ENCODE measurements at places on chromosomes 12 and 14. TPM values are rescaled to one million over a fixed set of nuclear protein-coding genes. Genes with fewer than 3 reads are reported as not detected.

GRCh38 chr12:17992002-17992656, 97.9 kb downstream of the RERGL start:
- DNase-seq = no peak

DNA sequence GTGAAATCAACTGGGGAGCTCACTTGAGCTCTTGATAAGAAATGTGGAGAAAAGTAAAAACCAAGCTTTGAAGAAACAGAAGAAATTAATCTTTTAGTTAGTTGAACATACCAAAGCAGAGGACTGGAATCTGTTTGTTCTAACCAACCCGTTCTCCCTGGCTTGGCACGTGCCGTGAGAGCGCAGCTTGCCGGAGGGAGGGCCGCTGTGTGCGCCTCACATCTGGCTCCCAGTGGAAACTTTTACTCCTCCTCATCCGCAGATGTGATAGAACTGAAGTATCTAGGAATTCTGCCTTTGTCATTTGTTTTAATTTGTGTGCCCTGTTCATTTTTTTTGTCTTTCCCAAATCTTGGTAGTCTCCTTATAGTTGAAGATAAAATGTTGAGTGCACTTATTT, 64.9 kb downstream of the DDX51 start:
- no peak for DNase-seq

DNA sequence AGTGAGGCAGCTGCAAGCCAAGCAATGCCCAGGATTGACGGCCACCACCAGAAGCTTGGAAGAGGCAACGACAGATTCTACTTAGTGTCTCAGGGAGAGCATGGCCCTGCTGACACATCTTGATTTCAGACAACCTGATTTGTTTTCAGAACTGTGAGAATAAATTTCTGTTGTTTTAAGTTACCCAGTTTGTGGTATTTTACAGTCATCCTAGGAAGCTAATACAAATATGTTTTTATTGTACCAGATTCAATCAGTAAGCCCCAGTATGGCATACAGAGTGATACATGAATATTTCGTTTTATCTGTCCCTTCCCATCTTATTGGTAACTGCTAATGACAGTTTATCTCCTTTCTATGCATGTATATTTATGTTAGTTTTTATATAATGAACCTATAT, 62.3 kb downstream of the SAMD4A start:
- no peak for DNase-seq

DNA sequence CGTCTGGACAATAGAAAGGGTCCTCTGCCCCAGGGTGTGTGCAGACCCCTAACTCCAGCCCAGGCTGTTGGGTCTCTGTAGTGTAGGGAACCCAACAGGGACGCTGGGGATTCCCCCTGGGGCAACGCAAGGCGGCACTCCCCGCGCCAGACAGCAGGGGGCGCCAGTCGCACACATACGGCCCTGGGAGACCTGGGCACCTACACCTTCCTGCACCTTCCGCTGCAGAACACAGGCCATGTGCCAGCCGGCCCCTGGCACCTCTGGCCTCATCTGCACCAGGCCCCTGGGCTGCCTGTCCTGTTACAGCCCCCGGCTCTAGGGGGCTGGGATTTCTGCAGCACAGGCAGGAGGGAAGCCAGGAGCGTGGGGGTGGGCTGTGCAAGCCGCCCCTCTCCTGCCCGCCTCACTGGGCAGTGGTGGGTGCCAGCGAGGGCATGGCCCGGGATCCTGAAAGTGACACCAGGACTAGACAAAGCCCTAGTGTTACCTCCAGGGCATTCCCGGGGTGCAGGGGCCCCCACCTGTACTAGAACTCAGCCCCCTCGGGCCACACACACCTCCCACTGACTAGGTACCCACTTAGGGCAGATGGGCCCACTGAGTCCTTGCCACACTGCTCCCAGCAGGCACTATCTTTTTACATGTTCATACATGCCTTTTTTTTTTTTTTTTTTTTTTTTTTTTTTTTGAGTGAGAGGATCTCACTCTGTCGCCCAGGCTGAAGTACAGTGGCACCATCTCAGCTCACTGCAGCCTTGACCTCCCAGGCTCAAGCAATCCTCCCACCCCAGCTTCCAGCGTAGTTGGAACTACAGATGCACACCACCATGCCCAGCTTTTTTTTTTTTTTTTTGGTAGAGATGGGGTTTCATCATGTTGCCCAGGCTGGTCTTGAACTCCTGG, 37.5 kb downstream of the CCNK start:
- DNase-seq = peak; percentile 83

DNA sequence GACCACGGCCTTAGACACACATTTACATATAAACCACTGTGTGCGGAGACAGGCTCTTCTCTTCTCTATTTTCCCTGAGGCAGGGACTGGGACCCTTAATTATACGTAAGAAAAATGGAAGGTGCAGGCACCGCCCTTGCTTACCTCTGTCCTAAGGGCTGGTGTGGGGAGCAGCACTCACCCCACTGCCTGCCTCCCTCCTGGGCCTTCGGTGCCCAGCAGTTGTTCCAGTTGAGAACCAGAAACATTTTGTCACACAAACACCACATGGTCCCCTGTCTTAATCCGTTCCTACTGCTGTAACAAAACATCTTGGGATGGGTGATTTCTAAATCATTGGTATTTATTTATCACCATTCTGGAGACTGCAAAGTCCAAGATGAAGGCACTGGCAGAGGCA, 192.7 kb upstream of the DIO3 start:
- no peak for DNase-seq

DNA sequence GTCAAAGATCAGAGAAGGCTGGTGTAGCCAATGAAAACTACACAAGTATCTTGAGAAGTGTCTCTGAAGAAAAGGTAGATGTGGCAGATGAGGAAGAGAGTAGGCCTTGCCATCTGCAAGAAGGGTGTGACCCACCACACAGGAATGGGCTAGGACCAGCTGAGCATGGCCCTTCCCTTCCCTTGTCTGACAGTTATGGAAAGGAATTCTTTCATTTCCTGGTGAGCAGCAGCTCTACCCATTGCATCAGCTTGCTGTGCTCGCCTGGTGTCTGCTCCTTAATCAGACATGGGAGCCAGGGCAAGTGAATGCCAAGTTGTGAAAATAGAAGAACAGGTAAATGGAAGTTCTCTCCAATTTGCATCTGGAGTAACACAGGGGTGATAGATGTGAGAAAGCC, 145.2 kb upstream of the KRR1 start:
- no peak for DNase-seq

DNA sequence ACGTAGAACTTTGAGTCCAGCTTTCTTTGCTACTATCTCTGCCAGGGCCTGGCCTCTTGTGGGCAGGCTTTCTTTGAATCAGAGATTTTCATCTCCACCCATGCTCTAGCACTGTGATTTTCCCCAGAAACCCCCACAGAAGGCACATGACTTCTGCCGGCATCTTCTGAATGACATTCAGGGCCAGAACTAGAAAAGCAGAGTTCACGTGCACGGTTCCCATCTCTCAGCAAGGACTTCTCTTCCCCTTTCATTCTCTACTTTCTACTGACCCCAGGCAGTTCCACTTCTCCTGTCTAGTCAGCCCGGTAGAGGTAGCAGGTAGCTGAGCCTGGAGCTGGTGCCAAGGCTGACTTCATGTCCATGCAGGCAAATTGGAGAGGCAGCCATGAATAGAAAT, 26.9 kb downstream of the BATF start:
- DNase-seq = no peak

- no peak for DNase-seq
Observed at GRCh38 chr12:3102771-3103410, 25.7 kb downstream of the TSPAN9 start.

DNA sequence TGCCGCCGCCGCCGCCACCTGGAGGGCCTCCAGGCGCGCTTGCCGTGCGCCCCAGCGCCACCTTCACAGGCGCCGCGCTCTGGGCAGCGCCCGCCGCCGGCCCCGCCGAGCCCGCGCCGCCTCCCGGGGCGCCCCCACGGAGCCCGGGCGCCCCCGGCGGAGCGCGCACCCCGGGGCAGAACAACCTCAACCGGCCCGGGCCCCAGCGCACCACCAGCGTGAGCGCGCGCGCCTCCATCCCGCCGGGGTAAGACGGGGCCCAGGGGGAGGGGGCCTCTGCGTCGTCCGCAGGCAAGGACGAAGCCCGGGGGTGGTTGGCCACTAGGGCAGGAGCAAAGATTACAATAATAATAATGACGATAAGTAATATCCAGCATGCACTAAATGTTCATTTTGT, 21.3 kb downstream of the DTX1 start:
- DNase-seq = no peak

Gene CSRP2
- total RNA-seq = 41.7 TPM

Gene SYNDIG1L
- total RNA-seq = 0.18 TPM

DNA sequence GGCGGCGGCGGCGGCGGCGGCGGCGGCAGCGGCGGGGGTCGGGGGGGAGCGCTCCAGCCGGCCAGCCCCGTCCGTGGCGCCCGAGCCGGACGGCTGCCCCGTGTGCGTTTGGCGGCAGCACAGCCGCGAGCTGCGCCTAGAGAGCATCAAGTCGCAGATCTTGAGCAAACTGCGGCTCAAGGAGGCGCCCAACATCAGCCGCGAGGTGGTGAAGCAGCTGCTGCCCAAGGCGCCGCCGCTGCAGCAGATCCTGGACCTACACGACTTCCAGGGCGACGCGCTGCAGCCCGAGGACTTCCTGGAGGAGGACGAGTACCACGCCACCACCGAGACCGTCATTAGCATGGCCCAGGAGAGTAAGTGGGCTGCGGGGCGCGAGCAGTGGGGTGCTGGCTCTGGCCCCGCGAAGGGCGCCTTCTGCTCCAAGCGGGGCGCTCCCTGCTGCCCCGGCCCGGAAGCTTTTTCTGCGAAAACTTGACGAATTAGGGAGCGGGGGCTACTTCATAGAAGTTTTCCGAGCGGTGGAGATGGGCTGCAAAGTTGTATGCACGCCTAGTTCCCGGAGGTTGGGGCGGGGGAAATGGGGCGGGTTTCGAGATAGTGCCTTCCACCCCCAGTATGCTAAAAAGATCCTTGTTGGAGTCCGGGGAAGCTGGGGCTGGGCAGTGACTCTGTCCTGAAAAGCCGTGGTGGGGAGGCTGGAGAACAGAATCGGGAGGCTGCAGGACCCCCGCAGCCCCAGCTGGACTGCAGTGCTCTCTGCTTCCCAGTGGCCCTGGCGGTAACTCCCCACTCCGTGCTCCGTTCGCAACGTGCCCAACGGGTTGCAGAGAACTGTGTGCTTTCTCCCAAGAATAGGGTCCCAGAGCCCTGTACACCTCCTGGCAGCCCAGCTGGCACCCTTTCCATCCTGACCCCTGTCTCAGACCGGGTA, 751 bp downstream of the GDF11 start:
- DNase-seq = no peak

DNA sequence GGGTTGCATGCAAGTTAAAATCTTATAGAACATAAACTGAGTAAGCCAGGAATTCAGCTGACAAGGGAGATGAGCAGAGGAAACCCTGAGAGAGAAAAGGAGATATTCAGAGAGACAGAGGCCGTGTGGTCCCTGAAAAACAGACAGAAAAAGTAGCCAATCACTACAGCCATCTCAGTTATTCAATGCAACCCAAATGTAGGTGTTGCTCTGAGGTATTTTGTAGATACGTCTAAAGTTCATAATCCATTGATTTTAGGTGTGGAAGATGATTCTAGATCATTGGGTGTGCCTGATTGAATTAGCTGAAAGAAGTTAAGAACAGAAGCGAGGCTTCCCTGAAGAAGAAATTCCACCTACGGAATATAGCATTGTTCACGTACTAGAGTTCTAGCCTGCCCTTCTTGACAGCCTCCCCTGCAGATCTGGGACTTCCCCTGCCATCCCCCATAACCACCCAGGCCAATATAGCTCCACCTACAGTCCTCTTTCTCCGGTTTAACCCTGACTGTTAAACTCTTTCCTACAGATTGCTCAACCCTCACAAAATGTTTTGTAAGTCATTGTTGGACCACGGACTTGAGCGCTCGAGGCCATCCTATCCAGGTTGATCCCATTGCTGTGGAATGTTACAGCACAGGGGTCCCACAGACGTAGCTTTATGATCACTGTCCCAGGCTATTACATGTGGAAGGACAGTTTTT, 21.7 kb downstream of the AICDA start:
- no peak for DNase-seq

Gene TMTC1
- total RNA-seq = 48.3 TPM

- no peak for DNase-seq
Observed at GRCh38 chr14:45038865-45039264, 45.1 kb upstream of the PRPF39 start.

DNA sequence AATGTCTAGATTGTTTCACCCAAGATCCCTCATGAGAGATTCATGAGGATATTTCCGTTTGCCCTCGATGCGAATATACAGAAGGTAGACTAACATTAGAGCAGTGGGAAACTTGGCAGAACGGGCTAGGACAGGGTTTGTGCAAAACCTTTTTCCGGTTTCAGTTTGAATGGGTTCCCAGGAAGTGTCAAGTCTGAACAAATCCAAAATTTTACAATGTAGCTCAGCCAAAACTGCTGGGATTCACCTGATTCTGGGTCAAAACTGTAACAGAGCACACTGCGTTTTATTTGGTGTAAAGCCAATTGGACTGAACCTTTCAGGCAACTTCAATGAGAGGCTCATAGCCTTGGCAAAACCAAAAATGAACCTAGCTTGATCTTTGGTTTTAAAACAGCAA, 337.8 kb upstream of the DIO2 start:
- DNase-seq = no peak

- DNase-seq = peak; percentile 57
Observed at GRCh38 chr12:89351489-89352241, 636 bp downstream of the DUSP6 start.

GRCh38 chr12:104407922-104408321, 48.8 kb upstream of the CHST11 start:
- DNase-seq = no peak

Gene RAD51AP1
- total RNA-seq = 2.3 TPM

Gene ESPL1
- 2.3 TPM for total RNA-seq

GRCh38 chr12:123337070-123337469, 27.6 kb downstream of the SBNO1 start:
- DNase-seq = no peak

GRCh38 chr12:89155826-89156225, 196.5 kb downstream of the DUSP6 start:
- DNase-seq = no peak

Gene CLEC1B
- not detected for total RNA-seq

- DNase-seq = no peak
Observed at GRCh38 chr14:35847636-35848035, 21.5 kb downstream of the BRMS1L start.

GRCh38 chr12:109098183-109098604, 797 bp downstream of the UNG start:
- DNase-seq = peak; percentile 64

GRCh38 chr14:69358966-69359365, 39.1 kb downstream of the ERH start:
- no peak for DNase-seq

GRCh38 chr12:95321516-95322246, 104.1 kb downstream of the VEZT start:
- DNase-seq = no peak

DNA sequence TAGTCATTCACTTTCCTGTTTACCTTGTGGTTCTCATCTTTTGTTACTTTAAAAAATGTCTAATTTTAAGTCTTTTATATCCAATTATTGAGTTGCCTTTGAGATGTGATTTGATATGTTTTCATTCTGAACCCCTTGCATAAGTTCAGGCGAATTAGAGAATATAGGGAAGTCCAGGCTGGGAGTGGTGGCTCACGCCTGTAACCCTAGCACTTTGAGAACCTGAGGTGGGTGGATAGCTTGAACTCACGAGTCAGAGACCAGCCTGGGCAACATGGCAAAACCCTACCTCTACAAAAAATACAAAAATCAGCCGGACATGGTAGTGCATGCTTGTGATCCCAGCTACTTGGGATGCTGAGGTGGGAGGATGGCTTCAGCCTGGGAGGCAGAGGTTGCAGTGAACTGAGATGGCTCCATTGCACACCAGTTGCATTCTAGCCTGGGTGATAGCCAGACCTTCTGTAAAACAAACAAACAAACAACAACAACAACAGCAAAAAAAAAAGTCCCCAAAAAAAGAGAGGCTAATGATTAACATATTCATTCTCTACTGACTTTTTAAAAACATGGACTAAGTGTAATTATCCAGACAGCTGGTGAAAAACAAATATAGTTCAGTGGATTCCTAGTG, 451.1 kb upstream of the RGS6 start:
- DNase-seq = no peak
